ENCODE measurements at places on chromosomes 12 and 14. TPM values are rescaled to one million over a fixed set of nuclear protein-coding genes. Genes with fewer than 3 reads are reported as not detected.

DNA sequence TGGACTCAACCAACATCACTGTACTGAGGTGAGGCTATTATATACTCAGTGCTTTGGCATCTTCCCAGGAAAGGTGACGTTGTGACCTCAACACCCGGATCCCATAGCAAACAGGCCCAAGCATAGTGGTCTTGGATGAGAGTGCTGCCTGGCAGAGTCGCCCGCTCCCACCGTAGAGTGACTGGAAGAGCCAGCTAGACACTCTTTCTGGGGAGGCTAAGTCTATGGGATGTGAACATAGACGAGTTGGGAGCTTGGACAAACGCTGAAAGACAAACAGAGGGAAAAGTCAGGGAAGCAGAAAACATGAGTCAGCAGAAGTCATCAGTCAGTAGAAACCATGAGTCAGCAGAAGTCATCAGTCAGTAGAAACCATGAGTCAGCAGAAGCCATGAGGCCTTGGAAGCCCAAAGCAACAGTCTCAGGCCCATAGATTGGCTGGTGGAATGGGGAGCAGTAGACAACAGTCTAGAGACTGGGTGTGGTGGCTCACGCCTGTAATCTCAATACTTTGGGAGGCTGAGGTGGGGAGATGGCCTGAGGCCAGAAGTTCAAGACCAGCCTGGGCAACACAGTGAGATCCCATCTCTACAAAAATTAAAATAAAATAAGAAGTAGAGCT is 66.4 kb upstream of the MAP1LC3B2 start:
- no peak overlapping the region for H3K4me3 ChIP-seq
- H3K36me3 ChIP-seq, result no peaks in the 10 kb centered on the region
- no peak for DNase-seq
- no peaks in the 10 kb centered on the region for H3K27me3 ChIP-seq
- no peaks in the 10 kb centered on the region for H3K4me1 ChIP-seq

DNA sequence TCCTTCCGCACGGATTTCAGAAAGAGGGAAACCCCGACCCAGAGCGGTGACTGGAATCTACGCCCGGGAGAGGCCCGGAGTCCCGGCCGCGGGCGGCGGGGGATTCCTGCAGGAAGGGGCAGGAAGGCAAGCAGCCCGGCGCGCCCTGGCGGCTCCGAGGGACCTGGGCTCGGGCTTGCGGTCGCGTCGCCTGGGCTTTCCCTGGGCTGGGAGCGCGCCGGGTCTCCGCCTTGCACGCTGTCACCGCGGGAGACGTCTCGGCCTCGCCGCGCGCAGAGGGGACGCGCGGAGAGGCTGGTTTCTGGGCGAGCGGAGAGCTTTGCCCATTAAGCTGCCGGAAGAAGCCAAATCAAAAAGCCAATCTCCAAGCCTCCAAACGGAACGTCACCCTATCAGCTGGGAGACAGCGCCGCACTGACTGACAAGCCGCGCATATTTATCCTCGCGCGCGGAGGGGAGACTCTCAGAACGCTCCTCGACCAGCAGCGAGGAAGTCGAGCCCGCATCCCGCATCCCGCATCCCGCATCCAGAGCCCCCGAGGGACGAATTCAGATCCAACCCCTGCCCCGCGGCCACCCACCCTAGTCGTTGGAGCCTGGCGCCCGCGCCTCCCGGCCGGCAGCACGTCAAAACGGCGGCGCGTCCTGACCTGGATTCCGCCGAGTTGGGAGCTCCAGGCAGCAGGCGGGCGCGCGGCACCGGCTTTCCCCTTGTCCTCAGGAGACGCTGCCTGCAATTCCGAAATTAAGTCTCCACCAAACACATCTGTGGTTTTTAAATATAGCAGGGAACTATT is at the start of gene SLC8A3:
Gene SLC8A3, minus strand, starts transcription at position 293 of the 797 bp plus-strand sequence. CDS start 20,529 bp downstream, outside the sequence.
- no peaks in the 10 kb centered on the region for H3K36me3 ChIP-seq
- no peak for DNase-seq
- H3K4me1 ChIP-seq, result peaks cover 7% of the 10 kb centered on the region
- H3K27me3 ChIP-seq, result peaks cover 12% of the 10 kb centered on the region
- H3K4me3 ChIP-seq, result peak within 1 kb of the TSS; percentile 61

Gene SPIC
- not detected for total RNA-seq

Gene GZMB
- 1.1 TPM for total RNA-seq

Gene SP7
- total RNA-seq, result not detected

Gene SLC2A13
- 0.29 TPM for total RNA-seq

Gene FAM90A1
- 0.62 TPM for total RNA-seq
